Left colon (tissue), 2 donors: ENCODE measurements at places on chromosomes 3 and 15.
A peak's percentile ranks its signal among the peaks of the same experiment; 100 is the strongest.

DNA sequence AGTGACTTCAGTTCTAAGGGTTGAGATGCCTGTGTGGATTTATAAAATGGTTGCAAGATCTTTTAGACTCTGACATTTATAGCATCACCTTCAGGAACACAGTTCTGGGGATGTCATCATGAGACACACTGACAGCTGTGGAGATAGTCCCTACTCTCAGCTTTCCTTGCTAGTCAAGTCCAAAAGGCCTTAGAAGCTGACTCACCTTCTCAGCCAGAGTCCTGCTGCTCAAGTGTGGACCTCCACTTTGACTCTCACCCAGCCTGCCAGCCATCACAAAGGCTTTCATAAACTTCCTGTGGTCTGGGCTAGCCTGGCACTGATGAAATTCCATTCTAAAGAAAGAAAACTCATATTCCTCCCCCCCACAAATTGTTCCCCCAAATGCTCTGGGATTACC lies 44.8 kb downstream of the TMEM39A start:
- no peak for DNase-seq

- DNase-seq = no peak
Measured at GRCh38 chr15:51735228-51736010, 2.0 kb downstream of the LYSMD2 start.

- no peak for DNase-seq
Measured at GRCh38 chr3:23111797-23112196, 91.3 kb upstream of the UBE2E2 start.

DNA sequence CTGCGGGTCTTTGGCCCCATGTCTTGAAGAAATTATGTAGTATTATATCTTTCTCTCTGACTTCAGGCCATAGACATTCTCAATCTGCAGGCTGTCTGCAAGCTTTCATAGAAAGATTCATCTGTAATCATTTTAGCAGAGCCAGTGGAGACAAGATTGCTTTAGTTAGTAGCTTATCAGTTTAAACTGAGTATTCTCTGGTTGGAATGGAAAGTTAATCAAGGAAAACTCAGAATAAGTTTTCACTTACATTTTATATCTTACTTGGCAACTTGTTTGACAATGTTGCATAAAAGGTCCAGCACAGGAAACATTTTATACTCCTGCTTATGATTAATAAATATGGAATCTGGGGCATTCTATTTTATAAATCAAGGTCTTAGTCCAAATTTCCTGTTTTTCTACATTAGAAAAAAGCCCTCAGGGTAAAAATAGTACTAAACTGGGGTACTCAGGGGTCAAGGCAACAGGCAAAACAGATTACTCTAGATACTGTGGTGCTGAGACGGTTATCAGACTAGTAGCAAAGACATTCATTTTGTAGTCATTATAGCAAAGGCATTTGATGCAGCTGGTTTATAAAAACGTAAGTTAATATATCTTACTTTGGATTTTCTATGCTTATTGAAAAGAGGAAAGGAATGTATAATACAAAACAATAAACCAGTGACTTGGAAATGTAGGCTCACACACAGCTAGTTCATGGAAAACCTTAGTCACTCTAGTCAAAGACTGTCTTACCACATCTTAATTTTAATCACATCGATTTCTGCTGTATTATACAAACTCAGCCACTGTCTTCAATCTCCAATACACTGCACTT lies 45.2 kb upstream of the FILIP1L start:
- DNase-seq = no peak

DNA sequence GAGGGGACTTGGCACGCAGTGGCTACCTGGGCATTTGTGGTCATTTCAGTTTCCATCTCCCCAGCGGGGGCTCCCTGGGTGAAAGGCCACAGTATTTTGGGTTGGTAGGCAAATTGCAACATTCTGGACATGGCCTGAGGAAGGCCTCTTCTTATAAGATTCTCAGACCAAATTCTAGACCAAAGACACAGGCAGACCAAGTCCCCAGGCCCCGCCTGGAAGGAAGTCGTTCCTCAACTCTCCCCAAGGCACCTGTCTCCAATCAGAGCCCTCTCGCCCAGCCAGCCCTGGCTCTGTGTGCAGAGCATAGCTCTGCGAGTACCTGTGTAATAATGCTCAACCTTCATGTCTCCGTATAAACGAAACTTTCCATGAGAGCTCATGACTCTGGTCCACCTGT lies 53.1 kb downstream of the GRIP2 start:
- DNase-seq = no peak

DNA sequence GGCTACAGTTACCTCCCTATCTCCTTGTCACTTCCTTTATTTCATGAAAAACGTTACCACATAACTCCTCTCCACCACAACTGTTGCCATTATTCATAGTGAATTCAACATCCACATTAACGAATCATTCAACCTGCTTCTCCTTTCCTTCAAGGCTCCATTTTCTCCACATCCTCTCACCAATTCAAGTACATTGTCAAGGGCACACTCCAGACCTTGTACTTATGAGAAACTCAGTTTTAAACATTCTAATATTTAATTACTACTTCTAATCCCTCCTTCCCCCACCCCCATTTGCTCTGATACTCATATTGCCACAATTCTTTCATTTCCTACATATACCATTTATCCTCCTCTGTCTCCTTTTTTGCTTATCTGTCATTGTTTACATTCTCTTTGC lies 871.2 kb downstream of the TUSC7 start:
- no peak for DNase-seq

DNA sequence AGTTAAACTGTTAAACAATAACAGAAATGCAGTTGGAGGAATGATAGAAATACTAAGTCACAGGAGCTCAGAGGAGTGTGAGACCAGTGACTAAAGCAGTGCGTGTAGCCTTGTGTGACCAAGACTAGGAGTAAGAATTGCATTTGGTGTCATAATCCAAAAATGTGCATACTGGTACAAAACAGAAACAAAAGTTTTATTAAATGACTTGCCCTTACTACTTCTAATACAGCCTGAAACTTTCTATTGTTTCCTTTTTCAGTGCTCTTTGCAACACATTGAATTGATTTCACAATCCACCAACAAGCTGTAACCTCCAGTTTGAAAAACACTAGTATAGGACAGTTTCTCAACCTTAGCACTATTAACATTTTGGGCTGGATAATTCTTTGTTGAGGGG lies 17.1 kb downstream of the SNX1 start:
- no peak for DNase-seq

GRCh38 chr15:41870689-41871081 lies 23.2 kb downstream of the SPTBN5 start:
- DNase-seq = no peak

GRCh38 chr3:34584971-34585370 lies 786.5 kb downstream of the PDCD6IP start:
- DNase-seq = no peak

GRCh38 chr15:47862402-47862801 lies 145.1 kb downstream of the SEMA6D start:
- no peak for DNase-seq

GRCh38 chr3:86937306-86937791 lies 53.6 kb downstream of the VGLL3 start:
- DNase-seq = no peak

DNA sequence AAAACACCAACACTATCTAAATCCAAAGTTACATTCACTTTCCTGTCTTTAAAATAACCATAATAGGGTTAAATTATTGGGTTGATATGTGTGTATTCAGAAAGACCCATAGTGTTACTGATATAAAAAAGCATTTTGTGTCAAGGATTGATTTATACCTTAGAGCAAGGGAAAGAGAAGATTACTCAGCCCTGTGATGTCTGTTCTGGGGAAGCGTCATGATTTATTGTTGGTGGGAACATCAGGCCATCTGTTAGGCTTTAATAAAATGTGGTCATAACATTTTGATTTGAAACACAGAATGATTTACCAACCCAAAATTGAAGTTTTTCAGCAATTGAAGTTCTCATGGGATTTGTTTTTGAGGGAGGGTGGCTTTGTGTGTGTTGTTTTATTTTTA lies 33.2 kb downstream of the SIDT1 start:
- no peak for DNase-seq

DNA sequence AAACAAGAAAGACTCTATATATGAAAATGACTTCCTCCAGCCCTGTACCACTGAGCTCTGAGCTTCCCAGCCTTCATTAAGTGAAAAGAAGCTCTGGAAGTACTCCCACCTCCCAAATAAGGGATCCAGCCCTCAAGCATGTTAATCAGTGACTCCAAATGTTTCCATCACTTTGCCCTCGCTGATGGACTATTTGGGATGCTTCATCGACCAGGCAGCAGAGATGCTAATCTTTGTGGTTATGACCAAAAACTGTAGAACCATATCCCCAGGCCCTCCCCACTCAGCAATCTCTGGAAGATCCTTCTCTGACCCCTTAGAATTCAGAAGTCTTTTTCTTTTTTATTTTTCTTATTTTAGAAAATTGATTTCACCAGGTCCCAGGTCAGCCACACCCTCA lies 2.3 kb upstream of the CTDSPL start:
- DNase-seq = no peak

DNA sequence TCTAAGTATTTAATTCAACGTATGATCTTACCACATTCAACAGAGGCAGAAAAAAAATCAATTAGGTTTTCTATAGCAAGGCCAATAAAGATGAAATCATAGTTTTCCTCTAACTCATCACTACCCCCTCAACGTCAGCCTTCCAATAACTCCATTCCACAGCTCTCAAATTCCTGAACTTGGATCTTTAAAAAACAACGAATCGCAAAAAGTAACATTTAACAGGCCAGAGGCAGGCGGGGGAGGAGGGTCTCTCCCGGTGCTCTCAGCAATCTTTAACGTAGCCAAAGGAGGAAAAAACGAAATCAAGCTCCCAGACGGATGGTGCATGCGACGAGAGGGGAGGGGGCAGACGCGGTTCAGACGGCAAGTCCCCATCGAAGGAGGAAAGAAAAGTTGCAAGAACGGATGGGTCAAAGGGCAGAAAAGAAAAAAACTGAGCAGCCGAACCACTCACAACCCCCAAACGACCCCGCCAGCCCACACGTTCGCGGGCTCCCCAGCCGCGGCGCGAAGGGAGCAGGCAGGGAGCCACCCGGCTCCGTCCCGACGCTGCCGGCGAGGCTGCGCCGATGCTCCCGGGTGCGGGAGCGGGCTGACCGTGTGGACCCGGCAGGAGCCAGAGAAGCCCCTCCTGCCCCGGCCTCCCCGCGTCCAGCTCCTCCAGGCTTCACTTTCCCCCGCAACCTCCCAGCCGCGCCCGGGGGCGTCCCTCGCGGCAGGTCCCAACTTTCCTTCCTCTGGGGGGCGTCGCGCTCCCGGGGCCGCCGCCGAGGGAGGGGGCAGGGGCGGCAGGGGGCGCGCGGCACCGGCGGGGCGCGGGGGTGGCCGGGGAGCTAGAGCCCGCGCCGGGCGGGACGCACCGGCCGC lies 703 bp downstream of the PEAK1 start:
- DNase-seq = peak; percentile 41

GRCh38 chr15:90001683-90002427 lies 731 bp downstream of the ZNF710 start:
- DNase-seq = peak; percentile 74

DNA sequence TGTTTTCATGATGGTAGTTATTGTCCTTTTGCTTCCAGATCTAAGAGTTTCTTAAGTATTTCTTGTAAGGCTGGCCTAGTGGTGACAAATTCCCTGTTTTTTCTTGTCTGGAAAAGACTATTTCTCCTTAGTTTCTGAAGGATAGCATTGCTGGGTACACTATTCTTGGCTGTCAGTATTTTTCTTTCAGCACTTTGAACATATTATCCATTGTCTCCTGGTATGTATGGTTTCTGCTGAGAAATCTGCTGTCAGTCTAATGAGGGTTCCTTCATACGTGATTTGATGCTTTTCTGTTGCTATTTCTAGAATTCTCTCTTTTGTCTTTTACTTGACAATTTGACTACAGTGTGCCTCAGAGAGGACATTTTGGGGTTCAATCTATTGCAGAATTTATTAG lies 134.3 kb downstream of the CGGBP1 start:
- DNase-seq = no peak

- DNase-seq = no peak
Measured at GRCh38 chr3:128425142-128425845, 41.4 kb downstream of the DNAJB8 start.

DNA sequence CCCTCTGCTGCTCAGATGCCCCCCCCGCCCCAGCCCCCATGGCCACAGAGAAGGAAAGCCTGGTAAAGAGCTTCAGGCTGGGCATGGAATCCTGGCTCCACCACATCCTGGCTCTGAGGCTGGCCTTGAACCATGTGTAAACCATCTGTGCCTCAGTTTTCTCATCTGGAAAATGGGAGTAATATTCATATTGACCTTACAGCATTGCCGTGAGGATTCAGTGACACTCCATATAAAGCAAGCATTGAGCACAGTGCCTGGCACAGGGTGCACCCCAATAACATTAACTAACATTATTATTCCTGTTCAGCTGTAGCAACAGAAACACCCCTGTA lies 150.7 kb downstream of the XXYLT1 start:
- DNase-seq = no peak

DNA sequence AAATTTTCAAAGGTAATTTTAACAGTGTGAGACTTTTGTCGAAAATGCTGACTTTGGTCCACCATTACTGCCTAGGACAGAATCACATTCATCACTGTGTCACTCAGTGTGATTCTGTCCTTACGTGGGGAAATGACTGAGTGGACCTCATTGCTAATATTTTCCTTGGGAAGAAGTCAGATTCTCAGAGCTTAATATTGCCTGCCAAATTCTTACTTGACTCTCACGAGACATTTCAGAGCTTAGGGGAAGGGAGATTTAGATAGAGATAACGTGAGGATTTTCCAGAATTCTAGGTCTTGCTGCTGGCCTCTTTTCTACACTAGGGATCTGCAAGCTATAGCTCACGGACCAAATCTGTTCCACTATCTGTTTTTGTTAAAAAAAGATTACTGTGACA lies 270.4 kb downstream of the SUCLG2 start:
- no peak for DNase-seq

DNA sequence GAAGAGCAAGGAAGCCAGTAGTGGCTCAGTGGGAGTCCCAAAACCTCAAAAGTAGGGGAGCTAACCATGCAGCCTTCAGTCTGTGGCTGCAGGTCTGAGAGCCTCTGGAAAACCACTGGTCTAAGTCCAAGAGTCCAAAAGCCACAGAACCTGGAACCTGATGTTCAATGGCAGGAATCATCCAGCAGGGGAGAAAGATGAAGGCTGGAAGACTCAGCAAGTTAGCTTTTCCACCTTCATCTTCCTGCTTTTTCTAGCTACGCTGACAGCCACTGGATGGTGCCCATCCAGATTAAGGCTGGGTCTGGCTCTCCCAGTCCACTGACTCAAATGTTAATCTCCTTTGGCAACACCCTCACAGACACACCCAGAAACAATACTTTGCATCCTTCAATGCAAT lies 626.3 kb downstream of the NAALADL2 start:
- DNase-seq = no peak

- DNase-seq = no peak
Measured at GRCh38 chr15:75924576-75924975, 20.9 kb downstream of the FBXO22 start.

DNA sequence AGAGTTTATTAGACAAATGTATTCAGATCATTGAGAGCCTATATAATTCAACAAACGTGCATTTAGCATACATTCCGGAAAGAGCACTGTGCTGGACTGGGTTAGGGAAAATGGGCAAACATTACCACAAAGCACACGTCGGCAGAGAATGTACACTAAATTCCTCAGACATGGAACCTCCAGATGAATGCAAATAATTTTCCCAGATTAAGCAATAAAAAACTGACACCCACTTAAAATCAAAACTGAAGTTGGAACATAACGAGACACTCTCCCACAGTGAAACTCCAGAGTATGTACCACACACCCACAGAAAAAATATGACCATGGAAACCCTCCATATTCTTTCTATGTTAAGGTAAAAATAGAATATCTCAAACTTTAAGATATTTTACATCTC lies 4.8 kb downstream of the SECISBP2L start:
- no peak for DNase-seq
